Dorsolateral prefrontal cortex (tissue), 122 donors: ENCODE measurements at places on chromosomes 6 and 20. TPM values are rescaled to one million over a fixed set of nuclear protein-coding genes. Genes with fewer than 3 reads are reported as not detected.

DNA sequence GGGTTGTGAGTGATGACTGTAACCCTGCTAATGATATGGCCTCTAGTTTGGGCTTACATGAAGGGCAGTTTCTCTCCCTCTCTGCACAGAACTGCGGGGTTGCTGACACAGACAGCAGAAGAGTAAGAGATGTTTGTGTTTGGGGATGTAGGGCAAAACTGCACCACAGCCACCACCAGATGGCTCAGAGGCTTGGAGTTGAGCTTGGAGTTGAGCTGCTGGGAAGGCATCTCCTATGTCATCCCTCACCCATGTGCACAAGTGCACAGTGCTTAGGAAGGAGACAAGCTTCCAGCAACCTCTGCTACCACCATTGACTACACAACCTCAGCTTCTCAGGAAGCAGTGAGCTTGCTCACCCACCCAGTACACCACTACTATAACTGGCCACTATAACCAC is 303.9 kb upstream of the DEFB112 start:
- DNase-seq = no peak

DNA sequence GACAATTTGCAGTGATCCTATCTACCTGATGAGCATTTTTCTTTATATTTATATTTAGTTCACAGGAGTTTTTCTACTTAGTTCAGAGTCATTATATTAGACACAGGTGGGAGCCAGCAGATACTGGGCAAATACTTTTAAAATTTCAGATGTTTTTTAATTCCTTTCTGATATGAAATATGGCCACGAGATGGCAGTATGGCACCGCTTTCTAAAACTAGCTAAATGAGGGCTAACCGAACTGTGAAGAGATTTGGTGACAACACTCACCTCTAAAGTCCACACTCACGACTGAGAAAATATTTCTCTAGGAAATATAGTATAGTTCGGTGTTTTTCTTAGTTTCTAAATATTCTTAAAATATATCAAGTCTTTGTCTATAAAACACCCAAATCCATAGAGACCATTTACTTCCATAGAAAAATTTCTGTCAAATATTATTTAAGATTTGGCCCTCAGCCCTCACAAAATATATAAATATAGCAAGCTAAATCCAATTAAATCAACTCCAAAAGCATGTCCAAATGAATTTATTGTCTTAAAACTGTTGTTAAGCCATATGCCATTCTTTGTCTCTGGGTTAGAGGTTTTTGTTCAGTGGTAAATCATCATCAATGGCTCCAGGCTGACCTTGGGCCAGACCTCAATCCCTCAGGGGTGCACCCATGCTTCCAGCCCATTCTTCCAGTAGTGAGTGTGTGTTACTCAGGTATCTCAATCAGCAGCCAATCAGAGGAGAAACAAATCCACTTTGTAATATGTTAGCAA is 63.6 kb downstream of the HUS1B start:
- DNase-seq = no peak

GRCh38 chr20:12535770-12536169 is 473.0 kb upstream of the SPTLC3 start:
- no peak for DNase-seq

DNA sequence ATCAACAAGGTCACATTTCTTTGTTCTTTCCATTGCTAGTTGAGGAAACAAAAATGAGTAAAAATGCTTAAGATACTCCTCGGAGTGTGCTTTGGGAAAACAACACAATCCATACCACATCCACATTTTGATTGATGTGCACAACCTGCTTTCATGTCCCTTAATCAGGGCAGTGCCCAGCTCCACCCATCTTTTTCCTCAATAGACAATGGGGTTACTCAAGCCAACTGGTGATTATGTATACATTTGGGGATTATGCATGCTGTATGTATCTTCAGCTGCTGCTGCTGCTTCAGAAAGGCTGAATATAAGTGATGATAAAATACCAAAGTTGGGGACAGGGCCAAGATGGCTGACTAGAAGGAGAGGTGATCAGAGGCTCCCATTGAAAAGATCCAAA is 155.2 kb upstream of the VGLL2 start:
- no peak for DNase-seq

The CYP24A1 gene
- 1.2 TPM for total RNA-seq

The ATP6V1G2 gene
- total RNA-seq = 276 TPM
